GM23338 (cell line): ENCODE measurements at places on chromosomes 7 and 10.

GRCh38 chr10:62584731-62585130 is 210.6 kb downstream of the ZNF365 start:
- no peak for DNase-seq

DNA sequence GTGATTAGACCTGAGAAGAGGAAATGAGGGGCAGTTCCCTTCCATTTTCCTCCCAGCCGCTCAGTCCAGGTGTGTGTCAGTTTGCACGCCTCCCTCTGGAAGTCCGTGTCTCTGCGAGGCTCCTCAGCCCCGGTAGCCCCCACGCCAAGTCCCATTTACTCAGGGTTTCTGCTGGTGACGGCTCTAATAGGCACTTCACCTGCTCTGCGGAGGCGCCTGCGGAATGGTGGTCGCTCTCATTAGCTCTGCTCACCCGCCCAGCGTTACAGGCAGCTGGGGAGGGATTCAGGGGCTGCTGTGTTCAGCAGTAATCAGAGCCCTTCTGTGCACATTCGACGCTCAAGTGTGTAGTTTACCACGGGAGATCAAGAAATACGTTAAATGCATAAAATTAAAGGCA is 179.9 kb downstream of the MGMT start:
- peak; percentile 39 for DNase-seq

- DNase-seq, result no peak
These were observed 474.9 kb downstream of the PTPRN2 start for GRCh38 chr7:158112571-158113320.

DNA sequence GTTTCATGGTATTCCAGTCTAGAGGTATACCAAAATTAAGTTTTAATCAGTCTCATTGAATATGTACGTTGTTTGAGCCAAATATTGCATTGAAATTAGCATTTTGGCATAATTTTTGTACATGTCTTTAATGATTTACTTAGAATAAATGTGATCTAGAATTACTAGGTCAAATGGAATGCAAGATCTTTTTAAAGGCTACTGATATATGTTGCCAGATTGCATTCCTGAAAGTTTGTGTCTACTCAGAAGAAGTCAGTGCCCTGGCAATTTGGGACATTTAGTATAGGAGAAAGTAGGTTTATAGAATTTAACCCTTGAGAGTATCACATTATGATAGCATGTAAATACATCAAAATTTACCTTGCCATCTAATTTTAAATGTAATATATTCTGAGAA is 32.4 kb downstream of the KMT2E start:
- DNase-seq, result no peak

GRCh38 chr10:43685744-43686143 is 37.1 kb upstream of the ZNF32 start:
- DNase-seq, result no peak

DNA sequence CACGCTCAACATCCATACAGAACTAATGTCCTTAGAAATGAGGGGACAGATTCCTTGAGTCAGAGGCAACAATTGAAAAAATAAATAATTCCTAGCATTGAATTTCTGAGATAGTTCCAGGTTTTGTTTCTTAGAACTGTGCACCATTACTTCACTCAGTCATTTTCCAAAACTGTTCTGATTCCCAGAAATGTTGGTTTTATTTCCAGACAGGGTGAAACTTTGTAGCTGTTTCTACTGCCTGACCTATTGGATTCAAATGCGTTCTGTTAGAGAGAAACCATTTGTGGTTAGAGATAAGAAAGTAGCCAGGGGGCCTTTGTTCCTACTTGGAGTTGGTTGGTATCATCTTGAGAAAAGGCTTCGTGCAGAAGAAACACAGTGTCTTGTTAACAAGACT is 8.1 kb upstream of the DEPP1 start:
- no peak for DNase-seq

- no peak for DNase-seq
These were observed 76.7 kb downstream of the CALD1 start for GRCh38 chr7:134856091-134856490.

GRCh38 chr7:38655833-38656774 is 24.9 kb upstream of the AMPH start:
- no peak for DNase-seq

- DNase-seq, result no peak
These were observed 241.5 kb upstream of the PFKP start for GRCh38 chr10:2825841-2826240.

GRCh38 chr10:58094985-58095718 is 172.5 kb downstream of the IPMK start:
- DNase-seq, result no peak

DNA sequence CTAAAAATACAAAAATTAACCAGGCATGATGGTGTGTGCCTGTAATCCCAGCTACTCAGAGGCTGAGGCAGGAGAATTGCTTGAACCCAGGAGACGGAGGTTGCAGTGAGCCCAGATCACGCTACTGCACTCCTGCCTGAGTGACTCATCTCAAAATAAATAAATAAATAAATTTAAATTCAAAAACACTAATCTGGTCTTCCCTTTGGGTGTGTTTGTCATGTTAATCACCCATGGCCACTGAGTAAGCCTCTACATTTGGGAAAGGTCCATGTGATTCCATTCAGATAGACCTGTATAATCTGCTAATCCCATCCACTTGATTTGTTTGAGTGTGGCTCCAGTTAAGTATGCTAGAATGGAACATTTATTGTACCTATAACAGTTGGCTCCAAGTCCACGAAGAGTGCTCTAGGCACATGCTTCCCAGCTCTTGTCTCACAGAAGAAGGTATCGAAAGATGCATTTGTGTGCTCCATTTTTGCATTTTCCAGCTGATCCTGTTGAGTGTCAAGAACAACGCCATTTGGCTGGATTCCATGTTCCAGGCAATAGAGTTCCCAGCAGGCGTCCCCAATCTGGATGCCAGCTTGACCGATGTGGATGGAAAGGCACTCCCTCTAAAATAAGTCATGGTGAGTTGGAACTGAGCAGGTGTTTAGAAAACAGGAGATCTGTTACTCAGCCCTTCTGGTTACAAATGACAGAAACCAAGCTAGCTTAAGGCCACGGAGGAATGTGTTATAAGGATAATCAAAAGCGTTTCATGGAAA is 4.0 kb downstream of the TUBAL3 start:
- no peak for DNase-seq

DNA sequence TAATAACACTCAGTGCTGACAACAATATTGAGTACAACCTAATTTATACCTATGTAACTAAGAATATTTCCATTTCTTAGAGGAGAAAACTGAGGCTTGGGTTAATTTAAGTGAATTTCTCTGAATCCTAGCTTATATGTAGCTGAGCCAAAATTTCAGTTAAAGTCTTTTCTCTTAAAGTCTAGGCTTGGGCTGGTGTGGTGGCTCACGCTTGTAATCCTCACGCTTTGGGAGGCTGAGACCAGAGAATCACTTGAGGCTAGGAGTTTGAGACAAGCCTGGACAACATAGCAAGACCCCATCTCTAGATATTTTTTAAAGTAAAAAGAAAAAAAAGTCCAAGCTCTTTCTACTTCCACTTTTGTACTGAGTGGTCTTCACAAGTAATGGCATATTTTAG is 92.1 kb downstream of the CUL1 start:
- DNase-seq, result no peak

DNA sequence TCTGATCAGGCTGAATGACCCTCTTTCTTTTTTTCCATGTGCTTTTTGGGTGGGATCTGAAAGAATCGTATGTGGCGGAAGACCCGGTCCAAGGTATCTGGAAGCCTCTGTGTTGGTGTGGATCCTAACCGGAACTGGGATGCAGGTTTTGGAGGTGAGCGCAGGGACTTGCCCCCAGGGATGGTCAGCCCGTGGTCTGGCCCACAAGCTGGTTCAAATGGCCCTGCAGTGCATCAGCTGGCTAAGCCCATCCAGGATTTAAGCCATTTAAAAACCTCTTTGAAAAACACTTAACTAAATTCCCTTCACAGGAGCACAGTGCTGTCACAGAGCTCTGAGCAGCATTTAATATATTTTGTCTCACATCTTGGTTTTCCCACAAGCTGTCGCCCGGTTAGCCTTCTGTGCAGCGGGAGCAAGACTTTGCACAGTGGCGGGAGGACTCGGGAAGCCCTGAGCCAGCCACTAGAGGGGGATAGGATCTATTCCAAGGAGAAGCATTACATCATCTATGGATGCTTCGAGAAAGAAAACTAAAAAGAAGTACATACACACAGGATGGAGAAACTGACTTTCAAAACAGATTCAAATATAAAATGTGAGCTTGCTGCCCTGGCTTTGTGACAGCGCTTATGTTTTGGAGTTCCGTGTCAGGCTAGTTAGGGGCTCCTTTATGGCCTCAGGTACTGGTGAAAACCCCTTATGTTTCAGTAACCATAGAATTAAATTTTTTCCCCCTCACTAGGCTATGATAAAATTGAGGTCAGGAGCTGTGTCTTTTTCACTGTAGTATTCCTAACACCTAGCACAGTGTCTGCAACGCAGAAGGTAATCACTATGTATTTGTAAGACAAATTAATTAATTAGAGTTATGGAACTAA is 11.3 kb downstream of the CPA2 start:
- DNase-seq, result peak; percentile 84

DNA sequence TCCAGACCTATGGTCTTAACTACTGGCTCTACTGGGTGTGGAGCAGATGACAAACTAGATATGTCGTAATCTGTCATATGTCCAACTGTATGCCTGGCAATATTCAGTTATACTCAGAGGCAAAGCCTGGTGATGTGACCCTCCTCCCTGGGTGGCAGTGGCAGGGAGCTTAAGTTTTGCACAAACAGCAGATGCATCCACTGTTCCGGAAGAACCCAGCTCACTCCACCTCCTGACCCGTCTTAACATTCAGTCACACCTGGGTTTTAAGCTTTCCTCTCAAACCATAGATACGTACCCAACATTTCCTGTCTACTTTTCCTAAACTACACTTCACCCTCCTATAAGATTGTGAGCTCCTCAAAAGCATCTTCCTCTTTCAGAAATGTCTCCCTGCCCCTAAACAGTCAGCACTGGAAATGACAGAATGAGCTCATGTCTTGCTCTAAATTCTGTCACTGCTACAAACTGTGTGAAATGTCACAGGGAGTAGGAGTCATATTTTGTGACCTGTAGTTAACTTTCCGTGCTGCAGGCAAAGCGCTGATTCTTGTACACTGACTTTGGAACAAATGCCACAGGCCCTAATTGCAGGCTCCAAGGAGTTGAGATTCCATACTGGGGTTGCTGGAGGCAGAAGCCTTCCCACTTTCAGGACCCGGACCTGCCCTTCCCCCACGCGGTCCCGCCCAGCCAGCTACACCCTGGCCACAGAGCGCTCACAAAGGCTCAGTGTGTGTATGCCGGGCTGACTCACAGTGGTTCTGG is 23.9 kb downstream of the SCD start:
- peak; percentile 80 for DNase-seq

- DNase-seq, result no peak
These were observed 177.8 kb downstream of the MAD1L1 start for GRCh38 chr7:2054927-2055326.

DNA sequence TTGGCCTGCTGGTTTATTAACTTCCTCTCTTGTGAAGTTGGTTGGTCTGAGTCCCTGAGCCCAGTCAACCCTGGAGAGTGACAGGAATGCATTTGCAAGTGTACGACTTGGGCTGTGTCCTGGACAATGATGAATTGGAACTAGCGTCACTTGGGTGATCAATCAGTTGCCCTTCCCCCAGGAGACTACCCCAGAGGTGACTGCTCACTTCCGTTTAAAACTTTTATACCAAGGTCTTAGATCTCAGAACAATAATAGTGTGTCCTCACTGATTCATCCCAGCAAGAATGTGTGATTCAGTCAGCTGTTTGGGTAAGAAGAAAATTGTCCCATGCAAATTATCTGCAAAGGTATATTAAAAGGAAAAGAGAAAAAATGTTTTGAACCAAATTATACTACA is 102.9 kb upstream of the ARMC3 start:
- no peak for DNase-seq

- peak; percentile 78 for DNase-seq
These were observed 64.9 kb downstream of the MCU start for GRCh38 chr10:72756674-72757385.

- no peak for DNase-seq
These were observed 32.0 kb downstream of the PSMC2 start for GRCh38 chr7:103379270-103379975.

- DNase-seq, result no peak
These were observed 927.1 kb upstream of the MBL2 start for GRCh38 chr10:53699684-53700083.

DNA sequence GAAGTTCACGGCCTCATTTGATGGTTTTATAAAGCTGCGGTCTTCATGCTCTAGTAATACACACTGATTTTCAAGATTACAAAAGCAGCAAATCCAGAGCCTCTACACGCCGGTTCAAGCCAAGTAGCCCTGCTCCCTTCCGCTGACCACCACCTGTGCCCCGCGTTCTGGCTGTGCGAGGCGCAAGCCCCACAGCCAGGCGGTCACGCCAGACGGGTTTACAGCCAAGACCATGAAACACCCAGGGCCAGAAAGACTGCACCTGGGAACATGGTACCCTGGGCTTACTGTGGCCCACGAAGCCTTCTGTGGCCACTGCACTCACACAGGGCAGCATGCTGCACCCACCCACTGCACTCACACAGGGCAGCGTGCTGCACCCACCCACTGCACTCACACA is 33.6 kb downstream of the GPER1 start:
- no peak for DNase-seq

- no peak for DNase-seq
These were observed 108.6 kb downstream of the ADARB2 start for GRCh38 chr10:1628757-1629156.

DNA sequence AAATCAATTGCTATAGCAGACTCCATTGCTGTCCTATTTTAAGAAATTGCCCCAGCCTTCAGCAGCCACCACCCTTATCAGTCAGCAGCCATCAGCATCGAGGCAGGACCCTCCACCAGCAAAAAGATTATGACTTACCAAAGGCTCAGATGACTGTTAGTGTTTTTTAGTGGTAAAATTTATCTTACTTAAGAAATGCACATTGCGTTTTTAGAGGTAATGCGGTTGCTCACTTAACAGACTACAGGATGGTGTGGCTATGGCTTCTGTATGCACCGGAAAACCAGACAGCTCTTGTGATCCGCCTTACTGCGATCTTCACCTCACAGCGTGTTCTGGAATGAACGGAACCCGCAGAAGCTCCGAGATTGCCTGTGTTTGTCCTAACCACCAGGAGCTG is 58.1 kb downstream of the WDR37 start:
- DNase-seq, result no peak

GRCh38 chr7:46153951-46154787 is 233.1 kb upstream of the IGFBP3 start:
- DNase-seq, result peak; percentile 15

GRCh38 chr10:74924251-74924963 is 98.0 kb downstream of the KAT6B start:
- peak; percentile 31 for DNase-seq

DNA sequence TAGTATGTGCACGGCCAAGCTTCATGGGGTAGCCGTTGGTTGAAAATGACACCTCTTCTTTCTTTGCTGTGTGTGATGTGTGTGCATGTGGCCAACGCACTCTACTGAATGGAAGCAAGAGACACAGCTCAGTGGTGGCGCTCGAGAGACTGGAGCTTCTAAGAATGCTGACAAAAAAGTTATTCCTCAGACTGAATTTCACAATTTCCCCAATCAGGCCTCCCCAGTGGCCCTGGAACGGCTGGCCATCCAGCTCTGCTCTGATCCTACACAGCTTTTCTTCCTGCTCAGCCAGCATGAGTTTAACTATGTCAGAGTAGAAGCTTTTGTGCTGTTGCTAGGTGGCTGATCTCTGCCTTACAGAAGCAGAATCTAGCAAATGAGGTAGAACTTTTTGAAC is 186.7 kb upstream of the PLXDC2 start:
- peak; percentile 34 for DNase-seq
